T-helper 9 cell (primary cell): ENCODE measurements at places on chromosomes 4 and X.

DNA sequence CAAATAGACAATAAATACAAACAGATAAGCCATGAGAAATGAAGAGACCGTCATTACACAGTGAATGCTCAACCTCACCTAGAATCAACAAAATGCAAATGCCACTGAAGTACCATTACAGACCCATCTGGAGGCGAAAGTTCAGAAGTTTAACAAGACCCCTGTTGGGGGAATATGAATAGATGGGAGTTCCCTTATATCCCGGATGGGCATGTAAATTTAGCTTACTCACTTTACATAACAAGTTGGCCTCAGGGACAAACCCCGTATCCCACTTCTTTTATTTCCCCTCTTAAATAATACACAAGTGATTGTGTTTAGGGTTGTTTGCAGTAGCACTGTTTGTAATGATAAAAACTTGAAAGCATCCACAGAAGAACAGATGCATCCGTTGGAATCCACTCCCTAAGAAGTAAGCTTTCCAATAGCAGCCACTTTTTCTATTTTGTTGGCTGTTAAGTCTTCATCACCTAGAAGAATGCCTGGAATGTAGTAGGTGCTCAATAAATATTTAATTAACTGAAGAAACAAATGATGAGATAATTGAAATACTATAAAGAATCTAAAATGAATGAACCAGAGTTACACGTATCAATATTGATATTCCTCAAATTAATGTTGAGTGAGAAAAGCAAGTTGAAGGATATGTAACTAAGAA, 1076.3 kb upstream of the TENM3 start:
- no peak for DNase-seq

GRCh38 chr4:177263818-177264217, 45.9 kb upstream of the NEIL3 start:
- no peak for DNase-seq

DNA sequence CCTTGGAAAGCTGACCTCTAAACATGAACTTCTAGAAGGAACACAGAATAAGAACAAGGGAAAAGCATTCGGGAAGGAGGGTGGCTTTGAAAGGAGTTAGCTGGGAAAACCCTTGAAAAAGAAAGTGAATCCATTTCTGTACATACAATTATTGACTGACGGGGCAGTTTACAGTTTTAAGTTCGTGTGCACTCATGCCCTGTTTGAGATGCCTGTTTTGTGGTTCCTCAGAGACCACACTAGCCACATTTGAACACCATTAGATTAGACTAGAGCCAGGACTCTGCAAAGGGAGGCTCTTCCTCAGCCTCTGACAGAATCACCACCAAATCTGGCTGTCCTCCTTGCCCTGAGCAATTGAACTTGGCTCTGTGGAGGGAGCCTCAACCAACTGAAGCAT, 158.3 kb downstream of the PALLD start:
- DNase-seq: no peak

DNA sequence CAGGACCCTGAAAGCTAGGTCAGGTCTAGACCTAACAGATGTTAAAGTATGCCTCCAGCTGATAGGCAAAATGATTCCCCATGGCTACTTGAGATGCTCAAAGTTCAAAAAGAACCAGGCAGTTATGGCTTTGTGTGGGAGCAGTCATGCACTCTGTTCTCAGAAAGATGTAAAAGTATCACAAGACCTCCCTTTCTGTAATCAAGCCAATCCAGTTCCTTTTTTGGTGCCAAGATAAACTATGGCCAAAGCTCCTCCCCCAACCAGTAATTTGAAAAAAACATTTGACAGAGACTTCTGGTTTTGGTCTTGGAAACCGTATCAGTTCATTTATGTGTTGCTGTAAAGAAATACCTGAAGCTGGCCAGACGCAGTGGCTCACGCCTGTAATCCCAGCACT, 340.9 kb downstream of the CHIC1 start:
- no peak for DNase-seq

DNA sequence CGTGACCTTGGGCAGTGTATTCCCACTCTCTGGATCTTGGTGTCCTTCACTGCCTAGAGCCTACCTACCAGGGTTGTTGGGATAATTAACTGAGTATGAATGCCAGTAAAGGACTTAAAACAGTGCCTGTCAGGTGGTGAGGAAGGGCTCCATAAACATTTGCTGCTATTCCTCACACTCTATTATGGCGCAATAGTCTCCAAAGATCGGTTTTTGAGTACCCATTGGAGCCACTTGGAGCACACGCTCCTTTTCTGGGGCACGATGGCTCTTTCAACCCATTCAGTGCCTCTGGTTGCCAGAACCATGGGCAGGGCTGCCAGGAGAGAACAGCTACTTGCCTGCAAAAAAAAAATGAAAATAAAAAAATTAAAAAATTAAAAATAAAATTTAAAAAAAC, 296.6 kb upstream of the PPARGC1A start:
- no peak for DNase-seq

- peak; percentile 69 for DNase-seq
Measured at GRCh38 chrX:56563231-56564161, at the start of gene UBQLN2. UBQLN2 (plus strand) TSS chrX:56563627; CDS start chrX:56563874, 247 bp downstream.

- DNase-seq: no peak
Measured at GRCh38 chr4:42618023-42618422, 38.9 kb downstream of the ATP8A1 start.

DNA sequence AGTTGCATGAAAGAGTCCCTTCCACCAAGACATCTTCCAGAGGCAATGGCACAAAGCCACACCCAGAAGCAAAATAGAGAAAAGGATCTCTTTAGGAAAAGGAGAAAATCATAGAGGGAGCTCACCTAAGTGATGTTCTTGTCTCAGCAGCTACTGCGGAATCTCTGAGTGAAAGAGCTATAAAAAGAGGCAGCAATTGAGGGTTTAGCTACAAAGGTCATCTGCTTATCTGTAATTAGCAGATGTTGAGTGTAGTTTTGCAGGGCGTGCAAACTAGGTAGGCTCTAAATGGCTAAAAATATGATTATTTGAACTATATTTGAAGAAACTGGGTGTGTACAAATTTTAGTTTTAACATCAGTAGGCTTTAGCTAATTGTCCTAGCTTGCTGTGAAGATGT, 276.0 kb downstream of the HS3ST1 start:
- DNase-seq: no peak

DNA sequence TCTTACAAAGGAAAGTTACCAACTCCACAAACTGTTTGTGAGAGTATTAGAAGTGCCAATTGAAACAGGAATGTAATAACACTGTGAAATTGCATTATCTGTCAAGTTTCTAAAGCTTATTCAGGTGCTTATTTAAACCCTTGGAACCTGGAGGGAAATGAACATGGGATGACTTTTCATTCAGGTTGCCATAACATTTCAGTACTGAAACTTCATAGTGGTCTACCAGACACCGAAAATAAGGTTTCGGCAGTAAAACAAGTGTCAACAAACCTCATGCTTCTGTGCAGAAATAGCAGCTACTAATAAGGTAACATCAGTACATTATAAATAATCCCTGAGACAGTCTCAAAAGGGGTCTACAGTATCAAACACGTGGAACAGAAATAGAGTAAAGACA, 890.7 kb upstream of the INTU start:
- no peak for DNase-seq

DNA sequence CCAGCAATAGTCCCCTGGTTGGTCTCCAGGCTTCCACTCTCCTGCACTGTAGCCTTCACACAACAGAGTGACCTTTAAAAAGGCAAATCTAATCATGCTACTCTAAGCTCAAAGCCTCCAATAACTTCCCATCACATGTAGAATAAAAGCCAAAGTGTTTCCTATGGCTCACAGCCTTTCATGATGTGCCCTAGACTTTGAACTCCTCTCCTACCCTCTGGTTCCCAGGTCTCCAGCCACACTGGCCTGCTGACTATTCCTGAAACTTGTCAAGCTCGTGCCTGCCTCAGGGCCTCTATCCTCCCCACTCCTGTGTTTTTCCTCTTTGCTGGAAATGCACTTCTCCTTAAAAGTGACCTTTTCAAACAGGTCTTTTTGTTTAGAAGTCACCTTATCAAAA, 3.1 kb downstream of the MANBA start:
- DNase-seq: no peak

GRCh38 chrX:2628751-2629315, 62.3 kb upstream of the CD99 start:
- DNase-seq: no peak

DNA sequence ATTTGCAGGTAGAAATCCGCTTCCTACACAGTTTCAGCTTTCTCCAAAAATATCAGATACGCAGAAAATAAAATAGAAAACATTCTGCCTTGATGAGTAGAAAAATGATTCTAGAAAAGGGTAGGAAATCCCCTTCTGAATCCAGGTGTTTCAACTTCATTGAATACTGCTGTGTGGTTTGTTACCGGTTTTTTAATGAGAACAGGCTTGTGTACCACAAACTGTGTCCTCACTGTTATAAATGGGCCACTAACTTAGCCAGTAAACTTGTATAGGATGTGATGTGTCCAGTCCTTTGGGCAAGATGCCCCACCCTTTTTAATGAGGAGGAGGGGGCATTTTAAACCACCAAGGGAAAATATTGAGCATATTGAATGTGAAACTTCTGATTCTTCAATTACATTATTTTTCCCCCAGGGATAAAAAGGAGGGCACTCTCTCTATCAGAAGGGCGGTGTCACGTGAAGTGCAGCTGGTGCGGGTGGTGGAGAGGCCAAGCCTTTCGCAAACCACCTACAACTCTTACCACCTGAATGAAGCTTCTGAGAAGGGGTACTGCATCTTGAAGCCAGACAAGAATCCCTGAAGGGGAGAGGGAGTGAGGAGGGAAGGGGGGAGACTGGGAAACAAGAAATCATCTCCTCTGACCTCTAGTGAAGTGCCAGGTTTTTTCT, 4.5 kb downstream of the CXXC4 start:
- DNase-seq: no peak

DNA sequence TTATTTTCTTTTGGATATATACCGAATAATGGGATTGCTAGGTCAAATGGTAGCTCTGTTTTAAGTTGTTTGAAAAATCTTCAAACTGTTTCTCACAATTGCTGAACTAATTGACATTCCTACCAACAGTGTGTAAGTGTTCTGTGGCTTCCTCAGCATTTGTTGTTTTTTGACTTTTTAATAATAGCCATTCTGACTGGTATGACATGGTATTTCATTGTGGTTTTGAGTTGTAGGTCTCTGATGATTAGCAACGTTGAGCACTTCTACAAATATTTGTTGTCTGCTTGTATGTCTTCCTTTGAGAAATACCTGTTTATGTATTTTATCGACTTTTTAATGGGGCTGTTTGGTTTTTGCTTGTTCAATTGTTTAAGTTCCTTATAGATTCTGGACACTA, 680.1 kb upstream of the GRIA3 start:
- no peak for DNase-seq

GRCh38 chr4:133802359-133803140, 399.0 kb downstream of the PABPC4L start:
- no peak for DNase-seq

- no peak for DNase-seq
Measured at GRCh38 chr4:2363951-2364653, 54.3 kb downstream of the ZFYVE28 start.

GRCh38 chr4:149292425-149293007, 523.1 kb downstream of the IQCM start:
- no peak for DNase-seq

- DNase-seq: no peak
Measured at GRCh38 chrX:137363559-137363958, 202.4 kb upstream of the ZIC3 start.

DNA sequence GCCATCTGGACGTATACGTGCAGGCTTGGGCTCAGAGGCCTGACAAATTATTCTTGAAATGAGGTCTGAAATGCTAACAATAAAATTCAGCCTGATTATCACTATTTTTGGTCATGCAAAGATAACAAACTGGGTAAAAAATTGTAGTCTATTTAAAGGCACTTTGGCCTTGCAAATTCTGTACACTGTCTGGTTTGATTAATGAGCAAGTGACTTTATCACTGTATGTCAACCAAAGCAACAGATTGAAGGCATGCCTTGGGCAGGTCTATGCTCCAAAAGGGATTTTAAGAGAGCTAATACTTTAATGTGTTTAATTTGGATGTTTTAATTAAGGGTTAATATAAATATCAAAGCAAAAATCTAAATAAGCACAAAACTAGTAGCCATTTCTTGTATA, 1034.9 kb upstream of the GRID2 start:
- DNase-seq: no peak

GRCh38 chr4:188869581-188869980, 730.3 kb downstream of the TRIML1 start:
- no peak for DNase-seq
